RWPE2 (cell line): ENCODE measurements at places on chromosomes 2 and 18.
A peak's percentile ranks its signal among the peaks of the same experiment; 100 is the strongest.

DNA sequence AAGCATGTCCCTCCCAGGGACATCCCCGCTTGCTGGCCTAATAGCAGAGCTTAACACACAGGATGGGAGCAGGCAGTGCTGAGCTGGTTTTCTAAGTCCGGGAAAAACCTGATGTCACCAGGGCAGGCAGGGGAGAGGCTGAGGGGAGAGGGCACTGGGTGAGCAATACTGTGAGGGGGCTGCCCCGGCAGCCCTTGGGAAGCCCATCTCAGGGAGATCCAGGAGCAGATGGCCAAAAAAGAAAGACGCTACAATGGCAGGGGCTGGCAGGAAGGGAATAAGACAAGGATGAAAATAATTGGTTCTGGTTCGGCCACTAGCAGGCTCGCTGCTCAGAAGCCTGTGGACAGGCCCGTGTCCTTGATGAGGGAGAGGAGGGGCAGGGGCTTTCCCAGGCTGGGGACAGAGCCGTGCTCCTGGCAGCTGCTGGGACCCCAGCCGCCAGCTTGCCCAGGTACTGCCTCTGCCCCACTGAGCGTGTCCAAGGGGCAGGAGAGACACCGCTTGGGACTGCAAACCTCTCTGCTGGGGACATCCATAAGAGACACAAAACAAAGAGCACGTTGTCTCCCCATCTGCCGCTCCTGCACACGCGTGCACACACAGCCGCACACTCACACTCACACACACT is 30.2 kb downstream of the SMAD7 start:
- no peak for DNase-seq

GRCh38 chr2:44169155-44169898 is 652 bp downstream of the PPM1B start:
- DNase-seq, result peak; percentile 47

GRCh38 chr18:80231616-80232015 is 15.7 kb downstream of the PARD6G start:
- DNase-seq, result no peak

GRCh38 chr2:121771976-121772742 is 16.7 kb downstream of the TSN start:
- no peak for DNase-seq

DNA sequence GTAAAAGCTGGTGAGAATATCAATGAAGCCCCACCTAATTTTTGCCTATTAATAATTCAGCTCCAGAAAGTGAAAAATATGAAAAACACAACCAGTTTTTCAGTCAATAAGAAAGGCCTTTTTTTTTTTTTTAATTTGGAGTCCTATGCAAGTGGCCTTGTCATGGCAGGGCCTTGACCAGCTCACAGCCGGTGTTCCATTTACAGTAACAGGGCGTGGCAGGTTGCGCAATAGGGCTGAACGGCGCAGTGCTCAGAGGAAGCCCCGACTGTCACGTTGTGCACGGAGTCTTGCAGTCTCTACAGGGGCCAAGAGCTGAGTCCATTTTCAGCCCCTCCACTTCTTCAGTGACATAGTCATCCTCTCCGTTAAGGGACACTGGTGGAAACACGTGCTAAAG is 184.1 kb upstream of the FN1 start:
- DNase-seq, result no peak

DNA sequence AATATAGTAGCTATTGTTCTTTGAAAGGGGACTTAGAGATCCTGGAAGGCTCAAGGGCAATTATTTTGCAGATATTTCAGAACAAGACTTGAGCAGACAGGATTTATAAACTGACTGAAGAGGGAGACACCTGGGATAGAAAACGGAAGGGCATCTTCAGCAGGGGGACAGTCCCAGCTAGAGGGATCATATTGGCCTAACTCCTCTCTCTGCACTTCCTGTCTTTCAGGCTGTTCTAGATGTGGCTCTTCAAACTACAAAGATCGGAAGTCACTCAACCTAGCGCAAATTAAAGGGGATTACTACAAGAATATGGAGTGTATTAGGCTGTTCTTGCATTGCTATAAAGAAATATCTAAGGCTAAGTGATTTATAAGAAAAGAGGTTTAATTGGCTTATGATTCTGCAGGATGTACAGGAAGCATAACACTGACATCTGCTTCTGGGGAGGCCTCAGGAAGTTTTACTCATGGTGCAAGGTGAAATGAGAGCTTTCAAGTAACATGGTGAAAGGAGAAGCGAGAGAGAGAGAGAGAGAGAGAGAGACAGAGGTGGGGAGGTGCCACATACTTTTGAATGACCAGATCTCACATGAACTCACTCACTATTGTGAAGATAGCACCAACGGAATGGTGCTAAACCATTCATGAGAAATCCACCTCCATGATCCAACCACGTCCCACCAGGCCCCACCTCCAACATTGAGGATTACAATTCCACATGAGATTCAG is 5.3 kb upstream of the CTIF start:
- no peak for DNase-seq

DNA sequence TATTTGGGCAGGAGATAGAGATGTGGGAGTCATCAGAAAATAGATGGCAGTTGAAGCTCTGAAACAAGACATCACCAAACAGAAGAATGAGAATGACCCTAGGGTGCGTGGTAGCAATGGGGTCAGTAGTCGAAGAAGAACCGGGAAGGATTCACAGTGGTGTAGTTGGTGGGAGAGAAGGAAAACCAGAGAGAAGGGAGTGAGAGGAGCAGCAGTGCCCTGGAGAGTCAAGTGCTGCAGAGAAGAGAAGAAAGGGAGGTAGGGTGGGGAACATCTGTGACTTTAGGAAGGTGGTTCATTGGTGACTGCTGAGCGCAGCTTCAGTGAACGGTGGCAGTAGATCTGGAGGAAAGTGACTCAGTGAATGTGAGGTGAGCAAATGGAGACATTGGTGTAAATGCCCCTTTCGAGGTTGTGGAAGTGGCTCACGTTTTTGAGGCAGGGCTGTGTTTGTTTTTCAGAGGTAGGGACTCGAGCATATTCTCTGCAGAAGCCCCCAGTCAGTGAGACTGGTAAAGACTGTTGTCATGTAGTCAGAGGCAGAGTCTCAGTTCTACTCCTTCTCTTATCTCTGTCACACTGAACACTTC is 36.4 kb downstream of the CDC42EP3 start:
- no peak for DNase-seq

DNA sequence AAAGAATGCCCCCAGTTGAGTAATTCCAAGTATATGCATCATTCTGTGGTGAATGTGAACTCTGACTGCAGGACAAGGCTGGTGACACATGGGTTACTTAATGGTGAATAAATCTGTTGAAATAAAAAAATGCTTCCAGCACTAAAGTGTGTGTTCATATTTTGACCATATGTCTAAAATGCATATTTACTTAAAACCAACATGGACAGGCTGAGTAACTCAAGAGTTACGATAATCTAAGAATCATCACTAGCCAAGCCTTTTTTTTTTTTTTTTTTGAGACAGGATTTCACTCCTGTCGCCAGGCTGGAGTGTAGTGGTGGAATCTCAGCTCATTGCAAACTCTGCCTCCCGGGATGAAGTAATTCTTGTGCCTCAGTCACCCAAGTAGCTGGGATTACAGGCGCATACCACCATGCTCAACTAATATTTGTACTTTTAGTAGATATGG is 47.1 kb upstream of the CCBE1 start:
- no peak for DNase-seq

DNA sequence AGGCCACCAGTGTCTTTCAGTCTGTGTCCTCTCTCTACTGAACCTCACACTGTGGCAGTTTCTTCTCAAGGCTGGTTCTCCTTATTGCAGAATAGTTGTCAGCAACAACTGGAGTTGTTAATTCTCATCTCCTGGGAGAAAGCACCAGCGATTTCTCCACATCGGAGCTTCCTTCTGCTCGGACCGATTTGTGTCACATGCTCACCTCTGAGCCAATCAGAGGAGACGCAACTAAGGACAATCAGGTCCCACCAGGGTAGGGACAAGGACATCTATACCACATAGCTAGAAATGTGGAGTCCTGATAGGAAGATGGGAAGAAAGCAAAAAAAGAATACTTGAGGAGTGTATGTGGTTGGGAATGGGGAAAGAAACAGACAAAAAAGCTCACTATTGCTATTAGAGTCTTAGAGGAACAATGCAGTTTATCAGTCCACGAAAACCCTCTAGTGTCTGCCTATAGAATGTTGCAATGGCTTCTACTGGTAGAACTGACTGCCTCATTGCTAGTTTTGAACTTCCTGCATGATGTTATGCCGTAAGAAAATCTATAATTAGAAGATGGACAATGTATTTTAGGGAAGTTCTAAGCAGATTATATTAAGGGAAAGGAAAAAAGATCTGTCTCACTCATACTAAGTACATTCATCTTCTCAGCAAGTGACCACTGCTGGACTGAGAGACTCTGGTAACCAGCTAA is 169.7 kb downstream of the CDCA7 start:
- DNase-seq, result no peak

DNA sequence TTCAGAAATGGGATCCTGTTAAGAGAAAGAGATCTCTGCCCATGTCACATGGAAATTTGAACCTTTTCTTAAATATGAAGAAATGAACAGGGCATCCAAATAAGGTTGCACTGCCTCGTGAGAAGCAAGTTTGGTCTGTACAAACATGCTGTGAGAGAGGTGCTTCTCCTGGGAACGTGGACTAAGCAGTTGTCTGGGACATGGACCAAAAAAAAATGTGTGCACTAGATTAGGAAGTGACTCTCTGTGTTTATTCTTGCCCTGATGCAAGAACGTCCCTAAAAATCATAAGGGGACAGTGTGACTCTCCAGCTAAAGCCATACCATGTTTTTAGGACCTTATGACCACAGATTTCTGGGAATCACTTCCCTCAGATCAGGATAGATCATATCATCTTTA is 23.7 kb upstream of the GCG start:
- no peak for DNase-seq

DNA sequence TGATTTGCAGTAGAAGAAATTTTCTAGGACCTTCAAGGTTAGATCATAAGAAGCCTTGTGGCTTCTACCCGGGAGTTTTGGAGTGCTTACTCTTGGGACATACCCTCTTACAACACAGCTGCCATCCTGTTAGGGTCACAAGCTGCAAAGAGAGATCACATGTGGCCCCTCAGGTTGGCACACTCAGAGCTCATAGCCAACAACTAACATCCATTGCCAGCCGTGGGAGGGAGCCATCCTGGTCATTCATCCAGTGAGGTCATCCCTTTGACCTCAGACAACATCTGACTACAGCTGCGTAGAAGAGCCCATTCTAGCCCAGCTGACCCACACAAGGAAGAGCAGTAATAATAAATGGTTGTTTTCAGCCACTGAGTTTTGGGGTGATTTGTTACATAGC is 76.9 kb upstream of the NABP1 start:
- no peak for DNase-seq

DNA sequence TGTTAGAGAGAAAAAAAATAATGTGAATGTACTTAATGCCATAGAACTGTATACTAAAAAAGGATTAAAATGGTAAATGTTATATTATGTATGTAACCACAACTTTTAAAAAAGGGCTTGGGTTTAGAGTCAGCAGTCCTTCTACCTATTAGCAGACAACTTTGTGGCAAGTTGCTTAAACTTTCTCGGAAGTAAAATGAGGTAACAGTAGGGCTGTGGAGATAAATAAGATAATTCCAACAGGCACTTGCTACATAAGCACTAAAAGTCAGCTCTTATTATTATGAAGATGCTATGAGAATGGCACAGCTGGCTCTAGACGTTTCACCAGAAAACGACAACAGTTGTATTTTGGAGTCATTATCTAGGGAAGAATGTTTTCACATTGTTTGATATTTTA is 31.3 kb downstream of the AAK1 start:
- no peak for DNase-seq

GRCh38 chr18:46652372-46652771 is 4.6 kb downstream of the LOXHD1 start:
- no peak for DNase-seq

- no peak for DNase-seq
Measured at GRCh38 chr2:232058063-232058877, 96.8 kb downstream of the DIS3L2 start.

DNA sequence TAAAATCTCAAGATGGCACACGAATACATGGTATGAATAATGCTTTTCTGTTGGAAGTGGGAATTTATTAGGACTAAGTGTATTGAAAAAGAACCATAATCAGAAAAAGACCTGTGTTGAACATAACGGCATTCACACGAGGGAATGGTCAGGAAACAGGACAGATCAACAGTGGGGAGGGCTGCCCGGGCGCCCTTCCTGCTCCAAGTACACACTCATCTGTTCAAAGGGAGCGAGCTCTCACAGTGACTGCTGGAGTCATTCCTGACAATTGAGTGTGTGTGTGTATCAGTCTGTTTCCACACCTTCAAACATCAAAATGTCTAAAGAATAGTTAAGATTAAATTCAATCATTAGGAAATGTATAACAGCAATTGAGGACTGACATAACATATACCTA is 167.2 kb downstream of the HDAC4 start:
- DNase-seq, result no peak

GRCh38 chr18:58637197-58637596 is 8.3 kb upstream of the ALPK2 start:
- no peak for DNase-seq

- no peak for DNase-seq
Measured at GRCh38 chr2:238883421-238883901, 35.6 kb downstream of the TWIST2 start.

- no peak for DNase-seq
Measured at GRCh38 chr2:215052404-215052803, 86.0 kb downstream of the ABCA12 start.

GRCh38 chr2:62217970-62218369 is 22.1 kb downstream of the B3GNT2 start:
- DNase-seq, result no peak

DNA sequence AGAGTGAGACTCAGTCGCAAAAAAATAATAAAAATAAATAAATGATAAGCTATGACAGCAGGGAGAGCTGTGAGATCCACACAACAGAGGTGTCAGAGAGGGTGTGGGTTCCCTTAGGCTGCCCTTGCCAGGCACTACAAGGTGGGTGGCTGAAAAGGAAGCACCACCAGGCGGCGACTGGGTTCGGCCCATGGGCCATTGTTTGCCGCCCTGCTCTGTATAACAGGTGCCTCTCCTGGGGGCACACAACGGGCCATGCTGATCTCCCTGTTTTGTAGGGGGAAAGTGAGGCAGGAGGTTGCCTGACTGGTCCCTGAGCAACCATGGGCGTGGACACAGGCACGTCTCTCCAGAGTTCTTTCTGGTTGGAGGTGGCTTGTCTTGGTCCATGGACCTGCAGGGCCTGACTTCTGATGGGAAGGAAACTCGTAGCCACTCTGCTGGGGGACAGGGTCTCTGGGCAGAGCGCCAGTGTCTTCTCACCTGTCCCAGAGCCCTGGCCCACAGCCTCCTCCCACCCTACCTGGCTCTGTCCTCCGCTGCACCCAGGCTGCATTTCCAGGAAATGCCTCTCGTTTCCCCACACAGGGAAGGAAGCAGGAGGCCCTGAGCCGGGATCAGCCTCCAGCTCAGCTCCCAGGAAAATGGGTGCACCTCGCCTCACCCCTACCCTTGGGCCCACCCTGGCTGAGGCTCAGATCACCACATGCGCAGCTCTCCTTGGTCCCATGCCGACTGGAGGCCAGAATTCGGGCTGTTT is 109.6 kb upstream of the ODC1 start:
- DNase-seq, result no peak

GRCh38 chr18:61334951-61335683 is 1.9 kb downstream of the CDH20 start:
- DNase-seq, result no peak

- DNase-seq, result no peak
Measured at GRCh38 chr2:9739531-9739964, 103.7 kb upstream of the TAF1B start.
